ENCODE measurements at places on chromosomes 12 and 14.

GRCh38 chr14:43872222-43872621, 634.9 kb downstream of the FSCB start:
- DNase-seq: no peak

DNA sequence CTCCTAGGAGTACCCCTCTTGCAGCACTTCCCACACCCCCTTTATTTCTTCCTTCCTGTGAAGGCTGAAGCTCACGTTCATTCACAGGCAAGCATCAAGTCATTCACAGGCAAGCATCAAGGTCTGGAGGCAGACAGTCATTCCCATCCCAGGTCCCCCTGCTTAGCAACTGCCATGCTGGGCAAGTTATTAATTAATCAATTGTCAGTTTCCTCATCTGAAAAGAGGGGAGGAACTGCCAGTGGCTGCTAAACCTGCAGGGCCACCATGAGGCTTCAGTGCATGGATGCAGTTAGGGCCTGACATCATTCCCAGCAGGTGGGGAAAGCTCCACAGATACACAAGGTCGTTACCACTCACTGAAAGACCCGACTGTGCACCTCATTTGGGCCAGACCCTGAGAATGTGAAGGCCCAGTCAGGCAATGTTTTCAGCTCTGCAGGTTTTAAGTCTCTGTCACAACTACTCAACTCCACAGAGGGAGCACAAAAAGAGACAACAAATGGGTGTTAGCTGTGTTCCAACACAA, 85.0 kb upstream of the GPR68 start:
- DNase-seq: no peak

DNA sequence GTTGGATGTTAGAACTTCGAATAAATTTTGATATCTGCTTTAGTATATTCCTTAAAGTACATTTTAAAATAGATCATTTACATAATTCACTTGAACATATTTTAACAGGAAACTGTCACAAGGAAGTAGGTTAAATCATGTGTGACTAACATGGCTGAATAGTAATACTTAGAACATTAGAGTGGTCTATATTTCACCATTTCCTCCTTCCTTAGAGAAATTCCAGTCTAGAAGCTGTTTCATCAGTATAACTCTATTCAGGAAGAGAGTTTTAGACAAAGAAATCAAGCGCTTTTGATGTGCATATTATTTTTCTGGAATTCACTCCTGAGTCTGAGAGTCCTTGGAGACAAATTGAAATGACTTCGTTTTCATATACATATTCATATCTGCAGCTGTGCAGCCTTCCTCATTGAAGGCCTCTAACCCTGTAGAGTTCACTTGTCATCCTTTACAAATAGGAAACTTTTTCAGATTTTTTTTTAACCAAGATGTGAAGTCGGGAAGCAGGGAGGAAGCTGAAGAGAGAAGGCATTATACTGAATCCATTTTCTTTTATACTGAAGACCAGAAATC, 28.4 kb downstream of the IRAK3 start:
- no peak for DNase-seq

DNA sequence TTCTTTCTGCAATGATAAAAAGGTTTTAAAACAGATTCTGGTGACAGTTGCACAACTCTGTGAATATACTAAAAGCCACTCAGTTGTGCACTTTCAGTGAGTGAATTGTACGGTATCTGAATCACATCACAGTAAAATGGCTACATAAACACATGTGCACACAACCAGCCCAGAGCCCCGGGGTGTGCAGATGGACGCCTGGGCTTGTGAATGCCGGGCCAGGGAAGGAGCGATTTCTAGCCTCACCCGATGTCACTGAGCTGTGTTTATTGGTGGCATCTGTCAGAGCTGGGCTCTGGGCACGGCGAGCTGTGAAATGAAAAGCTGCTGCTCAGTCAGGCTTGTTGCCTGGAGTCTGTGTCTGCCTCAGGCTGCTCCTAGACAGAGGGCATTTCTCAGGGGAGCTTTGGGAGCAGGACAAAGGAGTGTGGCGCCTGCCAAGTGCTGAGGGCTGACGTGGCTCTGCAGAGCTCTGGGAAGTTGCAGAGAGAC, 25.9 kb downstream of the RHOF start:
- no peak for DNase-seq

DNA sequence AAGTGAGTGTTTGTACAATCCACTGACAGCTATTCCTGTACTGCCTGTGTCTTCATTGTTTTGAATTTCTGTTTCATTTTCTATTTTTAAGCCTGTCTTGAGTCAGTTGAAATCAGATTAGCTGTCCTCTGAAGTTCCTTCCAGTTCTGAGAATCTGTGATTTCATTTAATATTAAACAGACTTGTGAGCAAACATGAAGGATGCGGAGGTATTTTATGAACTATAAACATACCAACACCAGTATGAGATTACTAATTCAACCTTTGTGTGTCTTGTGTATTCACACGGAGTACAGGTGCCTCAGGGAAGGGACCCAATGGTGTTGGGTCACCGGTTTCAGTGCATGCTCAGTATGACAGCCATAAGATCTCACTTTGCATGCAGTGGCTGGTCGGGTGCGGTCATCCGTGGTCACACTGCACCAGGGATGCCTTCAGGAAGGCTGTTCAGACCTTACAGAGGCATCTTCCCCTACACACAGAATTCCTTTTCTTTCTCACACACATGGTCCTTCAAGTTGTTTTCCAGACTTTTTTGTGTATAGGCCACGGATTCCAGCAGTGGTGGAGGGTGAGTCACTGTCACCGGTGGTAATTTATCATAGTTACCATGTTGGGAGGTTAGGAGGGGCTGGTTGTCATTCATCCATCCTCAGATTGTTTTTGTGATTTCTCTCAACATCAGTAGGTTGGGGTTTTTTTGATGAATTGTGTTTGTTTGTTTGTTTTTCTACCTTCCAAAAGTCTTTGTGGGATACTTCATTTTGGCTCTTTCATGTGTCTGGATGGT, 103.0 kb upstream of the SFSWAP start:
- DNase-seq: no peak

DNA sequence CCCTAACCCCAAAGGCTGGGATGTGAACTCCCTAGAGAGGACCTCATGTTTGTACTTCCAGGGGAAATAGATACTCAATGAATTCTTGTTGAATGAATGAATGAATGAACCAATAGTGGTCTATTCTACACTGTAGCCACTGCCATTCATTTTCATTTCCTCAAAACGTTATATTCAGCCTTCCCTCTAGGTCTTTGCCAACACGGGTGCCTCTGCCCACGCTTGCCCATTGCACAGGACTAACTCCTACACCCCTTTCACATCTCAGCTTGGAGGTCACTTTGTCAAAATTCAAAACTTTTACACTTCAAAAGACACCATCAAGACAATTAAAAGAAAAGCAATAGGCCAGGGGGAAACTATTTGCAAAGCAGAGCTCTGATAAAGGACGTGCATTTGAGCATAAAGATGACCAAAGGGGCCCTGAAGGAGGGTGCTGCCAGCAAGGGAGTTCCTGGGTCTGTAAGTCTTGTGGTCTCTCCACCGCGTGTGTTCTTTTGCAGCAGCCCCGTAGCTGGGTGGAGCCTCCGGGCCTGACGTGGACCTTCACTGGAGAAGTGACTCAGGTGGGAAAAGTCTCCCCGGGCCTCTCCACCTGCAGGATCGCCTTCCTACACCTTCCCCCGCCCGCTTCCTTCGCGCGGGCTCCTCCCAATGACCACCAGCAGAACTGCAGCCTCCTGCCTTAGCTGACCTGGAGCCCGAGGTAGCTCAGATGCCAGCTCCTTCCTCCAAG, 31.5 kb downstream of the TMEM63C start:
- peak; percentile 77 for DNase-seq

GRCh38 chr14:79734151-79734550, 477.2 kb downstream of the DIO2 start:
- no peak for DNase-seq

DNA sequence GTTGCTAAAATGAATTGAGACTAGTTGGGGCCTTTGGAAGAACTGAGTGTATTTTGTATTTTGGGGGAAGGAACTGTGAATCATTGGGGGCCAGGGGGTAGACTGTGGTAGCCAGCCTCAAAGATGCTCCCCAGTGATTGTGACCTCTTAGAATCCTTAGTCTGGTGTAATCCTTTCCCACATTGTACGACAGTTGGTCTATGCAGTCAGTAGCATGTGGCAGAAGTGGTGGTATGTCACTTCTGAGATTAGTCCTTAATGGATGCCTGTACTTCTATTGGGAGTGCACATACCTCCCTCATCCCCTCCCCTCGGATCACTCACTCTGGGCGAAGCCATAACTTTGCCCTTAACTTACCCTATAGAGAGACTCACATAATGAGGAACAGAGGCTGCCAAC, 48.0 kb downstream of the USP15 start:
- no peak for DNase-seq

DNA sequence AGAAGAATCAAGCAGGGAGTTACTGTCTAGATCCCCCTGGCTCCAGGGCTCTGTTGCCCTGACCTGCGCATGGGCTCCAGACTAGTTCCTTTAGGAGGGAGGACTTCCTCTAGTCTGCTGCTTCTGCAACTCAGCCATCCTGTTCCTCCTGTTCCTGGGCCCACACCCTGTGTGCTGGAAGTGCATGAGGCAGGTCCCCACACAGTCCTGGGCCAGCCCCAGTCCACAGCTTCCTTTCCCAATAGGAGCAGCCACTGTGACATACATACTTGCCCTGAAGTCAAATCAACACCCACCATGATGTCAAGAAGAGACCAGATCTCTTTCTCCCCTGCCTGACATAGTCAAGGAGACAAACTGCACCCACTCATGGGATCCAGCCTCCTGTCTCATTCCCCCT, 1.3 kb downstream of the SDR9C7 start:
- no peak for DNase-seq

GRCh38 chr14:38074754-38075153, 132.9 kb upstream of the SSTR1 start:
- no peak for DNase-seq

DNA sequence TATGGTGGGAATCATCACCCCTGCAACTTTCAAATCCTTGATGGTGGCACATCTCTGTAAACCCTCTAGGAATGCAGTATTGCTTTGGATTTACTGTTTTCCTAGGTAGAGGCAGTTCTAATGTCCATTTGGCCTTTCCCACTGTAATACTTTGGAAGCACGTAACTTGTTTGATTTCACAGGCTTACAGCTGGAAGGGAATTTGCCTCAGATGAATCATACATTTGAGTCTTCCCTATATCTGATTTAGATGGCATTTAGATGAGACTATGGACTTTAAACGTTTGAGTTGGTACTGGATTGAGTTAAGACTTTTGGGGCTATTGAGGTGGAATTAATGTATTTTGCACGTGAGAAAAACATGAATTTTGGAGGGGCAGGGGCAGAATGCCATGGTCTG, 35.9 kb downstream of the DAAM1 start:
- no peak for DNase-seq

DNA sequence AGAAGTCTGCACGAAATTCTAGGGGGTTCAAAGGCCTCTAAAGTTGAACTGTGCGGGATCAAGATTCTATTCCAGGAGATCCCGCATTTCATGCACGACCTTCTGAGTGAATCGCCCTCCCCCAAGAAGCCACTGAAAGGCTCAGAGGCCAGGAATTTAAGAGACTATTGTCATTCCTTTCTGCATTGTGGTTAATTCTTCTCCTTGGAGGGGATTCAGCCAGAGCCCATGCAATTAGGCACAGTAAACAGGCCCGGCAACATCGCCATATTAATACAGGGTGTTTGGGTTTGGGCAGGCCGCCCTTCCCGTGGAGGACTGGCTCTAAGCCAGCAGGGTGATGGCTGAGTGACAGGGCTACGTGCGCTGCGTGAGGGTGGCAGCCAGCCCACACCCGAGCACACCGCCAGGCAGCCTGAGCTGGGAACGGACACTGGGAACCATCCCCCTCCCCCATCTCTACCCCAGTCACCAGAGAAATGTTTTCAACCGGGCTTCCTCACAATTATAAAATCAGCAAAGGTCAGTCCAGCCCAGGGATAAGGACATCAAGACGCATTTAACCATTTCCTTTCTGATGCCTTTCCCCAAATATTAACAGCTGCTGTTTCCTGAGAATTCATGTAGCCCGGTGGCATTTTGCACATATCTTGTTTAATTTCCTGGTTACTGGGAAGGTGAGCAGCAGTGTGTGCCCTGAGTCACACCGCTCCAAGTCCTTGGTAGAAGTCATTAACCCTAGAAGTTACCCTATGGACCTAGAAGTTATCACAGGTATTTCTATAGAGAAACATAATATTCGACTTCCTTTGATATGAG, 12.5 kb downstream of the EGLN3 start:
- peak; percentile 85 for DNase-seq

GRCh38 chr12:114671066-114671442, 12.9 kb downstream of the TBX3 start:
- no peak for DNase-seq

- no peak for DNase-seq
These were observed 3.5 kb downstream of the RAP1B start for GRCh38 chr12:68614105-68614679.

- no peak for DNase-seq
These were observed 76.5 kb upstream of the AMIGO2 start for GRCh38 chr12:47156167-47156736.

DNA sequence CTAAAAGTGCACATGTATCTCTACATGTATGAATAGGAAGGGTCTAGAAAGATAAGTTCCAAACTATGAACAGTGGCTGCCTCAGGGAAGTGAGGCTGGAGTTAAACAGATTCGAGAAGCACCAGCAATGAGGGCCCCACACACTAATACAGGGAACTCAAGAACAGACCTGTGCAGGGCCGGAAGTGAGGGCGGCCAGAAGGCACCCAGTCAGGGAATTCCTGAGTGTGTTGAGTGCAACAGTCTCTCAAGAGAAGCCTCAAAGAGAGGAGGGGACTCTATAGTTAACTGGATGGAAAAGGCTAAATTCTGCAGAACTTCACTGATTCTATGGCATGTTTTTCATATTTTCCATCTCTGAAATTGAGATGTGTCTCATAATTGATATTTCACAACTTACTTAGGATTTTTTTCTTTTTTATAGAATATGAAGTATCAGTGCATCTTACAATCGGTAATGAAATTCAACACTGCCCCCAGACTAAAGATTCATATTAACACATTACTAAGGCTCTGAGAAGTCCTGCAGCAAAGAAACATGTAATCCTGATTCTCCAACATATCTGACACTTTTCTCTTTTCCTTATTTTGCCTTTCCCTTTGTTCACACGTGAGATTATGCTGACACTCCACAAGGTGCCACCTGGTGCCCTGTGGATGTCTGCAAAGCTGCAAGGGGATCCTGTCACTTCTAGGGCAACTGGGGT, 61.3 kb downstream of the CHGA start:
- DNase-seq: no peak

DNA sequence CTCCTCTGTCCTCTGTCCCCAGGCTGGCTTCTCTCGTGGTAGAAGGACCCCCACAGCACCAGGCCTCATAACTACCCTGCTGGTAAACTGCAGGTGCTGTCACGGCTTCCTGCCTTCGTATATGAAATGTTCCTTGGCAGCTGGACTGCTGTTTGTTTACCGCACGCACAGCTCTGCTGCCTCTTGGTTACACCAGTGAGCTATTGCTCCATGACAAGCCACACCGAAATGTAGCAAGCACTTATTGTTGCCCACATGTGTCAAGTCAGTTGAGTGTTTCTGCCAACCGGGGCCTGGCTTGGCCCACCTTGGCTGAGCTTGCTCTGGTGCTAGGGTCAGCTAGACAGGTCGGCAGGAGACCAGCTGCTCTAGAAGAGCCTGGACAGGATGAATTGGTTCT, 21.7 kb upstream of the TCL1B start:
- DNase-seq: no peak

Data from urothelium cell line (cell line).